ENCODE measurements at places on chromosomes 3 and 15.

GRCh38 chr3:3031326-3031725 is 78.8 kb downstream of the IL5RA start:
- no peak for DNase-seq

DNA sequence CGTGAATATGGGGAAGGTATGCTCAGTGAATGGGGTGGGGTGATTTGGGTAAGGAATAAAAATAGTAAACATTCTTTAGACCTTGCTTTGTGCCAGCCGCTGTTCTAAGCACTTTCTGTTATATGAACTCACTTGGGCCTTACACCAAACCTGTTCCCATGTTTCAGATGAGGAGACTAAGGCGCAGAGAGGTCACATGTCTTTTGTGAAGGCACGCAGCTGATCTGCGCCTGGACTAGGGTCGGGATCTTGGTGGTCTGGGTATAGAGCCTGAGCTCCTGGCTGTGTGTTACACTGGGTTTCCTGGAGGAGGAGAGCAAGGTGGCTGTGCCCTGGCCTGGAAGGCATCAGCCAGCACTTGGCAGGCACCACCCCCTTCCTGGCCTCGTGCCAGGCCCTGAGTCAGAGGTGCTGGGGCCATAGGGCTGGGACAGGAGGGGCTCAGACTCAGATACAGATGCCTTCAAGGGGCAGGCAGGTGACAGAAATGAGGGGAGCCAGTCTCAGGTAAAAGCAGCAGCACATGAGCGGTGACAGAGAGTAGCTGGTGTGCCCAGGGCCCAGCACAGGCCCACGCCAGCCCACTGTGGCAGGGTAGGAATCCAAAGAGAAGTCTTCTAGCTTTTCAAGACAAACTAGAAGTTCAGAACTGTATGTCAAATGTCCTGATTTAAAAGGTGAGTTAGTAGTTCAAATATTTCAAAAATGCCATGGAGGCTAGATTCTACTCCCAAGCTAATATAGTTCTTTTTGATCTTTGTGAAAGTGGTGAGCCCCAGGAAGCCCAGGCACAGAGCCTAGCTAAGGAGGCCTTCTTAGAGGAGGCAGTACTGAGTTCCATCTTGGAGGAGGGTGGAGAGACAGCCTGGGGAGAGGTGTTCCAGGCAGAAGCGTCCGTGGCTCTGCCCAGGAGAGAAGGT is 83.1 kb downstream of the DNAJB8 start:
- DNase-seq, result no peak

- no peak for DNase-seq
Measured at GRCh38 chr3:27486336-27486735, 2.2 kb upstream of the SLC4A7 start.

DNA sequence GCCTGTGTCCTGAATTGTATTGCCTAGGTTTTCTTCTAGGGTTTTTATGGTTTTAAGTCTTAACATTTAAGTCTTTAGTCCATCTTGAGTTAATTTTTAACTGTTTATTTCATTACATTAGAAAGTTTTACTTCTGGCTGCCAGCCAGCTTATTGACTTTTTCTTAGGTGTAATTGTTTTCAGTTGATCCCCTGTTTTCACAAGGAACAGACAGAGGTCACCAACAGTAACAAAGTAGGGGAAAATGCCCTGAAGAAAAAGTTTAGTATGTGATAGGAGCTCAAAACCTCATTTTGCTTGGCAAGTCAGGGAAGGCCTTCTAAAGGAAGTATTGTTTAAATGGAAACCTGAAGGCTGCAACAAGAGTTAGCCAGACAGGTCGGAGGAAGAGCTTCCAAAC is 10.4 kb downstream of the WDR48 start:
- no peak for DNase-seq

DNA sequence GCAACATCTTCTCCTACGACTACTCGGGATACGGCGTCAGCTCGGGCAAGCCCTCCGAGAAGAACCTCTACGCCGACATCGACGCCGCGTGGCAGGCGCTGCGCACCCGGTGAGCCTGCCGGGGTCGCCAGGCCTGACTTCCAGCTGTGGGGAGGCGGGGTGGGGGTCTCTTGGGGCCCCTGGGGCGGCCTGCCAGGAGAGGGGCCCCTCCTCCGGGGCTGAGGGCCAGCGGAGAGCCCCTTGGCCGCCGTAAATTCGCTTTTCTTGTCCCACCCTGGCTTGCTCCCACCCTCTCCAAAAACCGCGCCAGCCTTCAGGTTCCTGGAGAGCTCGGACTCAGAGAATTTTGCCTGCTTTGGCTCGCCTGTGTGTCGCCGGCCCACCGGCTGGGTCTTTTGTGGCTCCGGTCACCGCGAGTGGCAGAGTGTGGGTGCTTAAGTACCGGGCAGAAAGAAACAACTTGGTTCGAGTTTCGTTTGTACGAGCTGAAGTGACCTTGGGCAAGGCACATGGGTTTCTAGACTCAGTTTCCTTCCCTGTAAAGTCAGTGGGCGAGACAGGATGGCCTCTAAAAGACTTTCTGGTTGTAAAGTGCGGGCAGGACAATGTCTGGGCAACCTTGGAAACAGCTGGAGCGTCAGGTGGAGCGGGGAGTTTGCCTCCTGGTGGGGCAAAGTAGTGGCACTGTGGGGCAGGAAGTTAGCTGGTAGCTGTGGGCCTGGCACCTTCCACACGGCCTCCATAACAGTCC is 976 bp downstream of the ABHD17C start:
- no peak for DNase-seq

GRCh38 chr3:113485161-113485609 is 29.8 kb downstream of the SPICE1 start:
- DNase-seq, result no peak

GRCh38 chr3:52022323-52023100 is 26.8 kb upstream of the RPL29 start:
- DNase-seq, result no peak

DNA sequence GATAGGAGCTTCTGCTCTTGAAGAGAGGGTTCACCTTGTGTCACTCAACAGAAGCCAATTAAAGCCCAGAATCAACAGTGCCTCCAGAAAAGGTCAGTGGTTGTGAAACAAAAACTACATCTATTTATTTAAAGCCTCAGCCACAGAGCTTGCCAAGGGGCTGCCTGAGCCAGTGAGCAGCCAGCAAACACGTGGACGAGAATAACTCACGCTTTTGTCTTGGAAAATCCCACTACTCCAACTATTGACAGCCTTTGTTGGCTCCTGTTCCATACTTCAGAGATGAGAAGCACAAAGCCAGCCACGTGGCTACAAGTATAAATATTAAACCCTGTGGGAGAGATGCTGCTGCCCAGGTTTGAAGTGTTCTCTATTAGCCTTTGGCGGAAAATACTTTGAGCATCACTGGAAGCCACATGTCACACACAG is 10.3 kb downstream of the GPR156 start:
- DNase-seq, result peak; percentile 12

- no peak for DNase-seq
Measured at GRCh38 chr15:91813924-91814323, 39.6 kb upstream of the SLCO3A1 start.

DNA sequence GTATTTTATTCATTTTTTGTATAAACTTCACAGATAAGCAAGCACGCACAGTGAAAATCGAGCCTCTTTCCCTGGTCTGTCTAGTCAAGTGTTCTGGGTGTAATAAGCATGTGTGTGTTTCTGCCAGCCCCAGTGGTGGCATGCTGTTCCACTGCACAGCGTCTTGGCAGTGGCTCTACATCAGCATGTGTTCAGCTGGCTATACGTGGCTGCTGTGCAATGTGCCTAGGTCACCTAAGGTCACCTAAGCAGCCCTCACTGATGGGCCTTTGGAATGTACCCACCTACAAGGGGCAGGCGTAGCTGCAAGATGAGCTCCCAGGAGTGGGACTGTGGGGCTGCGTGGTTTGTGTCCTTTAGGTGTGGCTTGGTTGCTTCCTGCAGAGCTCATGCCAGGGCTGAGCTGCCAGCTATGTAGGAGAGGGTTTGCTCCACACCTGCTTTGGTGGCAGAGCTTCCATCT is 4.9 kb downstream of the LIMD1 start:
- peak; percentile 72 for DNase-seq

DNA sequence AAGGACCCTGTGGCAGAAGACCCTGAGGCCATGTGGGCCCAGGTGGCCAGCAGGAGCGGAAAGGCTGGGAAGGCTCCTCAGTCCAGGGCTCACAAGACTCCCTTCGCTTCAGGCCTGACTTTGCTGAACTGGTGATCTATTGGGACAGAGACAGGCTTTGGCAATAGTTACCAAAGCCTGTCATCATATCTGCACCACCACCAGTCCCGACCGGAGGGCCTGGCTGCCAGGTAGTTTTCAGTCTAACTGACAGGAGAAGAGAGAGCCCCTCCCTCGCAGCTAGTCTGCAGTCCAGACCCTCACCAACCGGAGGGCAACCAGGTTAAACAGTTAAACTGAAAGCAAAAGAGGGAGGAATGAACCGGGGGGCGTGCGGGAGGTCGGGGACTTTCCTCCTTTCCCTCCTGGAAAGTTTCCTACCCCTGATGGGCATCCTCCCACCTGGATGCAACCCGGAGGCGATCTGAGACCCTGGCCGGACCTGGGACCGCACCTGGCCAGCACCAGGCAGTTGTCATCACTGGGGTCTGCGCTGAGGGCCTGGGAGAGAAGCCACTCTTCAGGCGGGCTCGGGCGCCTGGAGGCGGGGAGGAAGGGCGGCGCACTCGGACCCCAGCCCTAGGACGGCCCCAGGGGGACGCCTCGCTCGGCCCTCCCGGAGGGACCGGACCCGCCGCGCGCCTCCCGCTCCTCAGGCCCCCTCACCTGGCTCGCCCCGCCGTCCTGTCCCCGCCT is 435 bp downstream of the RAB27A start:
- no peak for DNase-seq

DNA sequence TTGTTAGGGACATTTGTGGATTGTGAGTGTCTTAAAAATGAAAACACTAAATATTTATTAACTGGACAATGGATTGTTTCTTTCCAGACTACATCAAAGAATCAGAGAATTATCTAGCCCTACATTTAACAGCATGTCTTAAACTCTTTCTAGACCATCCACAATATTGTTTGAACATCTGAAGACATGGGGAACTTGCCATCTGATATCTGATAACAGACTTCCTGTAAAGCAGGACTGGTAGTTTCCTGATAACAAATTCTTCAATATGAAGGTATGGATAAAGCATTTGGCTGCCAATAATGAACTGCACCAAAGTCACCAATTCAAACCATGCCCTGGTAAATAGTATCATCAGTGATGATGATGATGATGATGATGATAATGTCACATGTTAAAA is 26.2 kb upstream of the HACD2 start:
- DNase-seq, result no peak

DNA sequence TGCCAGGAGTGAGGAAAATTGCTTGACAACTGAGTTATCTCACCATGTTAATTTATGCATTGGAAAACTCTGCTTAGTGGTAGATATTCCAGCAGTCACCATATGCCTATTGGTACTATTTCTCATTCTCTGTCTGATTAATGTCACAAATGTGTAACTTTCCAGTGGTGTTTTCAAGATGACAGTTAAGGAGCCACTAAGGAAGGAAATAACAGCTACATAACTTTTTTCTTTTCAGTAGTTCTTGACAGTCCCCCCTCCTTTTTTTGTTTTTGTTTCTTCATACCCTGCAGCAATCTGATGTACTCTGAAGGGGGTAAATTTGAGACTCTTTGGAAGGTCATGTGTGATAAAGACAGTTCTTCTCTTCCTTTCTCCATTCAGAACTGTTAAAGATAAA is 13.1 kb downstream of the RASA2 start:
- DNase-seq, result no peak

DNA sequence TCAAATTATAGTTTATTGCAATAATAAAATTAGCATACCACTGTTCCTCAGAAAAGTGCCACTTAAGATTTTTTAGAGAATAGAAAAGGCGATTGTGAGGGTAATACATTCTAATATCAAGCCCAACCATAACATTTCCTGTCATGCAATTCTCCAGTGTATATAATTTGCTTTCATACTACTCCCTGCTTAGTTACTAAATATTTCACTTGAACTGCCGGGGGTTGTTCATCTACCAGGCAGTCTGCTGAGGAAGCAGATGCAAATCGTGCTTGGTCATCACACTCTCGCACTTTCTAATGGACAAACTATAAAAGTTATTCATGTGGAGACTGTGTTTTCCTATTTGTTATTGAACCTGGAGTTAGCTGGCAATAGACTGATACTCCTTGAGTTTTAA is 645.6 kb upstream of the CBLB start:
- no peak for DNase-seq

DNA sequence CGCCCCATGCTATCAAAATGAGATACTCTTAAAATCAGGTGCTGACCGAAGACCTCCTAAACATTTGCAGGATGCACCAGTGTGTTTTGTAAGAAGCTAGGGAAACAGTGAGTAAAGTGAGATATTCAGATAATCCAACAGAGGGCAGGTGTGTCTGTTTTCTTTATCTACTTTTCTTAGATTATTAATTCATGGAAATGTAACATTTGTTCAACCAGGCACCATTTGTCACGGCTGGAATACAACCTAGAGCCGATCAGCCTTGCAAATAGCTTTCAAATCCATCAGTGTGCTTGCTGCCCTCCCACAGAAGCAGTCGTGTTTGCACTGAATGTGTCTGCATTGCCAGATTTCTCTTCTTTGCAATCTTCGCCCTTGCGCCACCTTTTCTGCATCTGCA is 201.9 kb upstream of the CHRM5 start:
- no peak for DNase-seq

- no peak for DNase-seq
Measured at GRCh38 chr3:43038010-43038409, 58.9 kb downstream of the GASK1A start.

- peak; percentile 90 for DNase-seq
Measured at GRCh38 chr15:74615508-74616365, at the start of gene CLK3. Gene CLK3, plus strand, starts transcription at chr15:74615836. Its CDS starts 3,361 bp downstream, at chr15:74619197.

DNA sequence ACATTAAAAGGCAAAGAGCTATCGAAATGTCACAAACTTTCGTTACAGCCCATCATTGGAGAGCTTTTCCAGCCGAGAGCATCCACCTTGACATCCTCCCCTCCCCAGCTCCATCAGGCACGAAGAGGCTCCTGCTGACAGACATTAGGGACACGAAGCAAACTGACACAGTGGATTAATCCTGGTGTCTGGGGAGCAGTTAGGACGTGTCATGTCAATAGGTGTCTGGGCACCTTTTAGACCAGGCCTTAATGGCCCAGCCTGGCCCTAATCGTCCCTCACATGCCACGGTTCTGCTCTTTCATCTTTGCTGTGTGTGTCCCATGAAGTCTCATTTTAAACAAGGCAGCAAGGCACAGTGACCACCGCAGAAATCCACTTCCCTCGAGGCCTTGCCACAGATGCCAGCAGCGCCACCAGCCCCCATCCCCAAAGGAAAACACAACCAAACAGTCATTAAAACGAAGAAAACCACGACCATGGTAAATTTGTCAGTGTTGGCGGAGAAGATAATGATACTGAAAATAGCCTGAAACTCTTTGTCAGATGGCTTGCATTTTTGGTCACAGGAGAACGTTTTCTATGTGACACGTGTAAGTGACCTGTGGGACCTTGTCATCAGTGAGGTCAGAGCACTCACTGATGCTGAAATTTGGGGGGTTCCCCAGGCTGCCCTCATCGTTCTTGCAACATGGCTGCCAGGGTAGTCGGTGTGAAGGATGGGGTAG is 16.3 kb upstream of the PCSK6 start:
- no peak for DNase-seq

- peak; percentile 89 for DNase-seq
Measured at GRCh38 chr3:13494463-13495350, 14.6 kb downstream of the HDAC11 start.

GRCh38 chr3:98763819-98764418 is 779 bp downstream of the ST3GAL6 start:
- no peak for DNase-seq

GRCh38 chr3:1456781-1457311 is 364.0 kb downstream of the CNTN6 start:
- peak; percentile 30 for DNase-seq
